ENCODE measurements at places on chromosomes 4 and X.

DNA sequence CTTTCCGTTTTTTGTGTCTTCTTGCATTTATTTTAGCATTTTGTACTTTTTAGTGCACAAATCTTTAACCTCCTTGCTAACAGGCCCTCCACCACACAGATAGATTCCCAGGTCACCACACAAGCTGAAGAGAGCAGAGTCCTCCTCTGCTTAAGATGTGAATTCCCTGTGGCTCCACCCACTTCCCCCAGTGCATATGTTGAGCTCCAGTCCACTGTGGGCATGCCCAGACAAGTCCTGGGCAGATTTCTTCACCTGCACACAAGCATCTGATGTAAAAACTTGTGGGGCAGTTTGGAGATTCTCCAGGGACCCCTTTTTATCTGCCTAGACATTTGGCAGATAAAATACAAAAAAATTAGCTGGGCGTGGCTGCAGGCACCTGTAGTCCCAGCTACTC, 19.8 kb upstream of the PASD1 start:
- no peak for DNase-seq

DNA sequence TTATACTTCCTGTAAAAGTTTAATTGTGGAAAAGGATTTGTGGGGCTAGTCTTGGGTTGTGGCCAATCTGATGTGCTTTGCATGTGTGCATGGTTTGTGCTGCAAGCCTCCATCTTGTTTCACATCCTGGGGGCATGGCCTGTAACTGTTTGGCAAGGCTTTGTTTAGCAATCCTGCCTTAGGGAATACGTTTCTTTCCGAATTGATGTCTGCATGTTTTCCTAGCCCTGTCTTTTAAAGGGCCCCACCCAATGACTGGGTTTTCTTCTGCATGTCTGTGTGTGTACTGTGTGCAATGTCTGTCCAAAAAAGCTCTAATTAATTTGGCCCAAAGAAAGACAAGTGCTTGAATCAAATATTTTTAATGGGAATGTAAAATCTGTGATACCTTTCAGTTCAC, 74.6 kb upstream of the MID1IP1 start:
- no peak for DNase-seq

GRCh38 chrX:13357925-13358324, 38.1 kb upstream of the ATXN3L start:
- no peak for DNase-seq

DNA sequence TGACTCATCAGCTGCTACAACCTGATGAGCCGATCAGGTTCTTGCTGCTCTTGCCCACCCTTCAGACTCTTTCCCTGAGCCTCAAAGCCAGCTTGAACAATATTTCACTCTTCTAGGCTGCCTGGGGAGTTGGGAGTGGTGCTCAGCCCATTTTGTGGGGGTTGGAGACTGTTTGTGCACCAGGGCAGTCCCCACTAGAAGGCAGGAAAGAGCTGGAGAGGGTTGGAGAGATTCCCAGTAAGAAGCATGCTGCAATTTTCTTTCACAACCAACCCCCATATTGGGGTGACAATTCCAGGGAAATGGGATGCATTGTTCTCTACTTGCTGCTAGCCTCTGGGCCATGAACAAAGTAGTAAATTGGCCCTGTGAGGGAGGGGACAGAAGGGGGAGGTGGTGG, 44.1 kb downstream of the SLC16A2 start:
- no peak for DNase-seq

Data from NCI-H1694 (cell line).